Activated CD4-positive, alpha-beta T cell treated with anti-CD3 and anti-CD28 coated beads, Interleukin-2, amount 50 U/mL, for 4 hours (primary cell): ENCODE measurements at places on chromosomes 16 and 17.

- DNase-seq = no peak
Observed at GRCh38 chr17:77546772-77547241, 406.0 kb downstream of the SEC14L1 start.

DNA sequence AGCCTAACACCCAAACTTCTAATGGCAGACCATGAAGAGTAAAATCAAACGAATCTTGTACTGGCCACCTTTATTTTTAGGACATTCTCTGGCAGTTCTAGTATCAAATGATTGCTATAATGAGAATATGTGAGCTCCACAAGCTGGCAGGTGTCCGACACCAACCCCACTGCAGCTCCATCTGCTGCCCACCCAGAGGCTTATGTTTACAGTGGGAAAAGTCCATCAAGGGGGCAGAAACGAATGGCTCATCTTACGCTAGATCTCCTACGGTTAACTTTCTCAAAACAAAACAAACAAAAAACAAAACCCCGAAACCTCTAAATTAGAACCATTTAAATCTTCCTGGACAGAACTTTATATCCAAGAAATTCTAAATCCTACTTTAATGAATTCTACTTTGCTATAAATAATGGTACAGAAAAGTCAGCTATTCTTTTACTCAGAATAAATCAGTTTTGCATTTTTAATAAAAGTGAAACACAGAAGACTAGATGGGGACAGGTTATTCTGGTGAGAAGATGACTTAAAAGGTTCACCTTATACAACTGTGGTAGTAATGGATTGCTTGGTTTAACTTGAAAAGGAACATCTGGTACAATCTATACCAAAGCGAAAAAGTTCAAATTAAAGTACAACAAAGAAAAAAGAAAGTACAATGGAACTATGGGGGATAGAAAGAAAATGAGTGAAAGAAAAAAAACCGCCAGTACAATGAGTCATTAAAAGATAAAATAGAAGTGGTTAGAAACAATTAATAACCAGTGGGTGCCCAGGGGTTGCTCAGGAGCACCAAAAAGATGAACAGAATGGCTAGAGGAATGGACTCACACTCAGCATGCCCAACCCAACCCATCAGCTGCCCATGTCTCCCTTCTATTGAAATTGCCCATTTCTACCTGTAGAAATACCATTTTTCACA lies 40.2 kb downstream of the GRB2 start:
- DNase-seq = no peak

- no peak for DNase-seq
Observed at GRCh38 chr17:81655378-81656117, 794 bp downstream of the PDE6G start.

- no peak for DNase-seq
Observed at GRCh38 chr17:77117415-77117814, 23.4 kb upstream of the SEC14L1 start.

- no peak for DNase-seq
Observed at GRCh38 chr17:56679777-56680422, 86.4 kb downstream of the NOG start.

- DNase-seq = no peak
Observed at GRCh38 chr17:10731408-10731879, 1.6 kb upstream of the TMEM220 start.

DNA sequence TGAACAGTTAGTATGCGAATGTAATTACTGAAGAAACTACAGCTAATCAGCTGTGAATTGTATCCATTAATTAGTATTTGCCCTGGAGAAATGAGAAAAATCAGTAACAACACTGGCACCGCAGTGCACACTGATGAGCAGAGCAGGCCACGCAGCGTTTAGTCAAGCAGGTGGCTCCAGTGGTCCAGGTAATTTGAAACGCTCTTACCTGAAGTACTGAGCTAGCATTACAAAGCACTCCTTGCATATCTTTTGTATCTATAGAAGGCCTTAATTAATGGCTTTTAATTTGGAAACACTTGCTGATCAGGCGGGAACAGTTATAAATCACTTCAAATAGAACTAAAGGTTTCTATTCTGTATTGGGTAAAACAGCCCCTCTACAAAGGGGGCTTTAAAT lies 76.4 kb downstream of the TOX3 start:
- no peak for DNase-seq

DNA sequence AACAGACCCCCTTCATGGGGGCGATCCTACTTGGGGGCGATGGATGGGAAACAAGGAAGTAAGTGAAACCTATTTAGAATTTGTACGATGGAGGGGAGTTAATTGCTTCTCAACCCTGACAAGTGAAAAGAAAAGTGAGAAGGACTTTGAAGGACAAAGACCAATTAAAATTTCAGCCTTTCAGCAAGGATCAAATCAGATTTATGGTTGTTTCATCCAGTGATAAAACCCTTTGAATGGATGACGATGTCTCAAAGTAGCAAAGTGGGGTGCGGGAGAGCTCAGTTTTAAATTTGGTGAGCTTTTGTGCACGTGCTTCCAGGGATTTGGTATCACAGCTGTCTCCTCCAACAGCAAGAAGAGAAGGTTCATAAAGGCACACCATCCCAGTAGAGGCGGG lies 51.7 kb downstream of the CMIP start:
- DNase-seq = no peak

- no peak for DNase-seq
Observed at GRCh38 chr17:45414990-45415881, 17.4 kb downstream of the ARHGAP27 start.

- no peak for DNase-seq
Observed at GRCh38 chr16:77298418-77299360, 99.5 kb downstream of the SYCE1L start.

DNA sequence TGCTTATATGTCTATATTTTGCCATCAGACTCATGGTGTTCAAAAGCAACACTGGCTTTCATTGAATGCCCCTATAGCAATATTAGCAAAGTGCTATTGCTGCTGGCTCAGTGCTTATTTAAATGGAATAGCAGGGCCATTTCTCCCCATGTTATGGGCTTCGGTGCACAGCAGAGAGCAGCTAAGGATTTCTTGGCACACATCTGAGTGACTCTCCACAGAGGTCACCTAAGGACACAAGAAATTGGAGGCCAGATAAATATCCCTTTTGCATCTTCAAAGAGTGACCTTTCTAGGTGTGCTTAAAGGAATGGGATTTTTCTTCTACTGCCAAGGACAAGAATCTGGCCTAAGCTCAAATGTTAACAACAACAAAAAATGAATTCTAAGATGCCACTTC lies 751.8 kb downstream of the CDH11 start:
- DNase-seq = no peak

DNA sequence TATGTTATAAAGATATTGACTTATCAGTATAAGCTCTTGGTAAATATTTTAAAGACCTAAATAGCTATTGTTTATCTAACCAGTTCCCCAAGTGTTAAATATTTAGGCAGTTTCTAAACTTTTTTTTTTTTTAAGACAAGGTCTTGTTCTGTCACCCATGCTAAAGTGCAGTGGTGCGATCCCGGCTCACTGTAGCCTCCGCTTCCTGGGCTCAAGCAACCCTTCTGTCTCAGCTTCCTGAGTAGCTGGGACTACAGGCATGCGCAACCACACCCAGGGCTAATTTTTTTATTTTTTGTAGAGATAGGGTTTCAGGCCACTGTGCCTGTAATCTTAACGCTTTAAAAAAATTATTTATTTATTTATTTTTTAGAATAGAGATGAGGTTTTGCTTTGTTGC lies 43.5 kb downstream of the SNX29 start:
- DNase-seq = no peak
